ENCODE measurements at places on chromosomes 6 and 20. TPM values are rescaled to one million over a fixed set of nuclear protein-coding genes. Genes with fewer than 3 reads are reported as not detected.

The ARHGAP40 gene
- not detected for total RNA-seq

The TTLL9 gene
- total RNA-seq, result not detected

The EPPIN gene
- total RNA-seq, result not detected

The PHF3 gene
- total RNA-seq, result 59.2 TPM

DNA sequence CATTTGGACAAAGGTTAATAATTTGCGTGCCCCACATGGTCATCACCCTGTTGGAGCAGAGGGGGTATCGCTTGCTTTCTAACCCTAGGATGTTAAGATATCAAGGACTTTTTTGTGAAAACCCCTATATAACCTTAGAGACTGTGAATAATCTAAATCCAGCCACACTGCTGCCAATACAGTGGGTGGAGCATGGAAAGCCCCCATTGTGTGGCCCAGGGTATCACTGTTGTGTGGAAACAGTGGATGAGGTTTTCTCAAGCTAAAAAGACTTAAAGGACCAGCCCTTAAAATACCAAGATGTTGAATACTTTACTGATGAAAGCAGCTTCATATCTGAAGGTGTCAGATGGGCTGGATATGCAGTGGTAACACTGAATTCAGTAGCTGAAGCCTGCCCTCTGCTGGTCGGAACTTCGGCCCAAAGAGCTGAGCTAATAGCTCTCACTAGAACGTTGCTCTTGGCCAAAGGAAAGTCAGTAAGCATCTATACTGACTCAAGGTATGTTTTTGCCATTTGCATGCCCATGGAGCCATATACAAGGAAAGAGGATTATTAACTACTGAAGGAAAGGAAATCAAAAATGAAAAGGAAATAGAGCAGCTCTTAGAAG, 695.2 kb downstream of the PHF3 start:
- DNase-seq, result no peak

The ME1 gene
- total RNA-seq, result 20.8 TPM

The KIF25 gene
- not detected for total RNA-seq

The COL12A1 gene
- 24.2 TPM for total RNA-seq

DNA sequence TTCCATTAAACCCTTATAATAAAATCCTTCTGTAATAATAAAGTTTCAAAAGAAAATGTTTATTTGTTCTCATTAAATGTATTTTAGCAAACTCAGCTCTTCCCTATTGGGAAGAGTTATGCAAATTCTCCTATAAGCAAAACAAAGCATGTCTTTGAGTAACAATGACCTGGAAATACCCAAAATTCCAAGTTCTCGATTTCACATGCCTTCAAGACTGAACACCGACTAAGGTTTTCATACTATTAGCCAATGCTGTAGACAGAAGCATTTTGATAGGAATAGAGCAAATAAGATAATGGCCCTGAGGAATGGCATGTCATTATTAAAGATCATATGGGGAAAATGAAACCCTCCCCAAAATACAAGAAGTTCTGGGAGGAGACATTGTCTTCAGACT, 3.8 kb downstream of the IL17A start:
- DNase-seq, result no peak

- DNase-seq, result no peak
Observed at GRCh38 chr20:22324505-22324904, 259.9 kb downstream of the FOXA2 start.

The SNAP91 gene
- not detected for total RNA-seq

DNA sequence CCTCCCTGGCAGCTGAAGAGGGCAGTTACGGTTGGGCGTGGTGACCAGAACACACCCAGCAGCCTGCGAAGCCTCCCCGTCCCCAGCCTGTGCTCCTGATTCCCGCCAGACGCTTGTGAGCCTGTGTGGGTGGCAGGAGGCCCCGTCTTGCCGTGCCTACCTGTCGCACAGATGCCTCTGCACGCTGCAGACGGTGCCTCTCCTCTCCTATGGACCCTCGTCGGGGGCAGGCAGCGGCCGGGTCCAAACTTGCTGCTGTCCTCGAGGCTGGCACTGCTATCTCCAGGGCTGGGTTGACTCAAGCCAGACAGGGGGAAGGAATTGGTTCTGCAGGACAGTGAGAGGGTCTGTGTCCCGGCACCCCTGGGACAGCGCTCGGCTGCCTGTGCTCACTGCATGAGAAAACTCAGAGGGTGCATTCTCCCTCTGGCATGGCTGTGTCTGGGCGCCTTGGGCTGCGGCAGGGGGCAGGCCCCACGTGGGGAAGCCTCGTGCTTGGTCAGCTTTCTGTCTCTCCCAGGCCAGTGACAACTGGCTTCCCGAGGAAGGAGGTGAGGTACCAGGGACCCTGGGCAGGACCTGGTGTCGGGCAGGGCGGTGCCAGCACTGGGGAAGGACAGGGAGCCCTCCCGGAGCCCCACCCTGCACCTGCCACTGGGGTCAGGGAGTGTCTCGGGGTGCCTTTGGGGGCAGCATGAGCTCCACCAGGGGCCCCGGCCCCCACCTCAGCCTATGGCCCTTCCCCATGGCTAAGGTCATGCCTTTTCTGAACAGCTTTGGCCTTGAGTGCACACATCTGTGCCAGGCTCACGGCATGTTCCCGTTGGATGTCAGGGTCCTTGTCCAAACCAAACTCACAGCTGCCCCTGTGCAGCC, 127.5 kb downstream of the TAF4 start:
- DNase-seq, result peak; percentile 7

The BPIFB2 gene
- total RNA-seq, result not detected

GRCh38 chr6:138404666-138405337, 779 bp downstream of the HEBP2 start:
- DNase-seq, result no peak

The SPATA25 gene
- not detected for total RNA-seq

DNA sequence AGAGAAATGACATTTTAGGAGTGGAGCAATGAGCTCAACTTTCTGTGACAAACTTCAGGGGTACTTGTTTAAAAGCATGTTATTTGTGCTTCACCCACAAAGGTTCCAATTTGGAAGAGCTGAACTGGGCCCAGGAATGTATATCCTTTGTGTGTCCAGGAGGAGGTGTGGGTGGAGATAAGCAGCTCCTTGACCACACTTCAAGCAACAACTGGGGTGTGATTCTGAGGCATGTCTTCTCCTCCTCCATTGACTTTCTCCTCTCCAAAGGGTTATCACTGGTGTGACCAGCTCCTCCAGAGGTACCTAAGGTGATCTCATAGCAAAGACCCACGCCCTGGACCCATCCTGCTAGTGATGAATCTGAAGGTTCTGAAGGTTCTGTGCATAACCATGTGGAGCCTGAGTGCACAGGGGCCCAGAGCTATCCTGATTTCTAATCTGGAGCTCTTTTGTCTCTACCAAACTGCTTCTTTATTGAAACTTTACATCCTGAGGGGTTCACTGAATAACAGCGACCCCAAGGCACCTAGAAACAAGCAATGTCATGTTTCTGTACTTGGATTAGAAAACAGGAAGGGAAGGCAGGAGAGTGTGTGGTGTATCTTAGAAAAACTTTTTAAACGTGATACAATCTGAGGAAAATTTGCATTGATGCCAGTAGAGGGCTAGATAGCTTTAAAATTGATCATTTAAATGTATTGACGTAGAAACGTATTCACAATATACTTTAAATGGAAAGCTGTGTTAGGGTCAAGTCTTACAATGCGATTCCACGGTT, 60.9 kb upstream of the CD93 start:
- DNase-seq, result no peak

The HTR1E gene
- total RNA-seq, result not detected

GRCh38 chr20:61399433-61399832, 147.4 kb downstream of the CDH4 start:
- DNase-seq, result no peak

GRCh38 chr6:153167907-153168306, 36.8 kb upstream of the RGS17 start:
- DNase-seq, result no peak

The KCNQ5 gene
- 19.3 TPM for total RNA-seq

GRCh38 chr20:6715401-6715941, 52.0 kb upstream of the BMP2 start:
- no peak for DNase-seq

- DNase-seq, result no peak
Observed at GRCh38 chr6:91376686-91377085, 789.8 kb upstream of the MAP3K7 start.

The PLEKHG1 gene
- 4.9 TPM for total RNA-seq

GRCh38 chr20:34997131-34997561, 41.5 kb downstream of the MYH7B start:
- DNase-seq, result no peak

The C6orf118 gene
- total RNA-seq, result not detected

DNA sequence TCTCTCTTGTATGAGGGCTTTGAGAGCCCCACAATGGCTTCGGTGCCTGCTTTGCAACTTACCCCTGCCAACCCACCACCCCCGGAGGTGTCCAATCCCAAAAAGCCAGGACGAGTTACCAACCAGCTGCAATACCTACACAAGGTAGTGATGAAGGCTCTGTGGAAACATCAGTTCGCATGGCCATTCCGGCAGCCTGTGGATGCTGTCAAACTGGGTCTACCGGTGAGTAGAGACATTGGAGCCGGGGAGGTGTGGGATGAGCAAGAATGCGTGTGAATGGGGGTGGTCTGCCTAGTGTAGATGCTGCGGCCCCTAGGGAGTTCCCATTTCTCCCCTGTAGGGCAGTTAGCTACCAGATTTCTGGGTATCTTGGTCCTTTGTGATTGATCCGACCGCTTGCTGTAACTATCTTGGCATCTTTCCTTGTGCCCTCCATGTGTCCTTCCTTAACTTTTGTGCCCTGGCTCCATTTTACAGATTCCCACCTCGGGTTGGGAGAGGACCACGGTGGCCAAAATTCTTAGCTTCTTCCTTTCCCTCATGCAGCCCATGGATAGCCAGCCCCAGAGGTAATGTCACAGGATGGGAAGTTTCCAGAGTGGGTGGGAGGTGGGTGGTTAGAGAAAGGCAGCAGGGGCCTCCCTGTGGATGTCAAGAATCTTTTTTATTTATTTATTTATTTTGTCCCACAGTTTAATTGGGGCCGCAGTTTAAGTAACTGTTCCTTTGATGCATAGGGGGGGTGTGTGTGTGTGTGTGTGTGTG, 6.3 kb downstream of the BRD2 start:
- no peak for DNase-seq

DNA sequence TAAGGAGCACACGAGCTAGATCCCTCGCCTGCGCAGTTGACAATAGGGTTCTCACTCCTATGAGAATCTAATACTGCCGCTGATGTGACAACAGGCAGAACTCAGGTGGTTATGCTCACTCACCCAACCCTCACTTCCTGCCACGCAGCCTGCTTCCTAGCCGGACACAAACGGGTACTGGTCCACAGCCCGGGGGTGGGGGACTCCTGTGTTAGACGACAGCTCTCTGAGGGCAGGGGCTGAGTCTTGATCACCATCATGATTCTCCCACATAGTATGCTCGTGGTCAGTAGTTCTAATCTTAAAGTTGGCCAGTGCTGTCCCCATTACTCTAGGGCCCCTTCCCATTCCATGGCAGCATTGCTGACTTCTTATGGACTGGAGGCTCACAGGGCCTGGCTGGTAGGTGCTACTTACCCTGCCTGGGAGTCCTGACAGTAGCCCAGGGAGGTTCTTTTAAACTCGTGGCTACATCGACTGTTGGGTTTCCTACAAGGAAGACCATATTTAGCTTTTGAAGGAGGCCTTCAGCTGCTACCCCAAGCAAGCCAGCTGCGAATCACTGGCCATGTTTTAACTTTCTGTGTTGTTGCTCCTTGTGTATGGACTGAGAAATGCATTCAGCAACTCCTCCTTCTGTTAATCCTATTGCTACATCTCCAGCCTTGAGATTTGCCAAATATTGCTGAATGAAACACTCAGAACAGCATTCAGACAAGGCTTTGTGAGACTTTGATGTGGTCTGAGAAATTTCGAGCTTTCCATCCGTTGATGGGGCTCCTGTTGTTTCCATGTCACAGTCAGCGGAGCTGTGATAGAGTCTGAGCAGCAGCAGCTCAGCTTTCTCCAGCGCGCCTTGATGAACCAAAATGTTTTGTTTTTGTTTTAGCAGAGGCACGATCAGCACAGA, 300.3 kb downstream of the NRN1 start:
- DNase-seq, result no peak

DNA sequence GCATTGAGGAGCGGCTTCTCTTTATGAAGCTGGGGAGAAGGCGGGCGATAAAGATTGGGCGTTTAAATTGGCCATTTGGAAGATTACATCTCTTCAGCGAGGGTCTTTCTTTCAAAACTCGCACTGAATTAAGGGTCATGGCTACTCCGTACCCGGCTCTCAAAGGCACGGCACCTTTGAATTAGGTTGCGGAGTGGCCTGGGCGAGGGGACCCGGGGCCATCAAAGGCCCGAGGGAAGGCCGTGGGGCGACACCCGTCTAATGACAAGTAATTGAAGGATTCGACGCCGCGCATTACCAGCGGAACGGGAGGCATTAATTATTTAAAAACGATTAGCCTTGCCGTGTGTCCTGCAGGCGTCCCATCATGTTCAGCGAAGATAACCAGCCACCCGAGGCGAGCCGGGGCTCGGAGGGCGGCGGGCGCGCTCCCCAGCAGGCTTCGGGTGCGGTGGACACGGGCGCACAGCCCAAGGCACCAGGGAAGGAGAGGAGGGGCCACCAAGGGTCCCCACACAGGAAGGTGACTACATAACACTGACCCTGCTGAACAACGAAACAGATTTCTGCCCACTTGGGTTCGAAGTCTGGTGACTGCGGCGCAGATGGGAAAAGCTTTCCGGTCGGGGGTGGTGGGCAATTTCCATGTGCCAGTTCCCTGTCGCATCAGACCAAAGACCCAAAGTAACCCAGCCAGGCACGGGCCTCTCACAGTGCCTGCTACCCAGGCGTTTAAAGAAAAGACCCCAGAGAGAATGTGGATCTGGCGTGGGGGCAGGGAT, 7.4 kb downstream of the FOXA2 start:
- DNase-seq, result no peak

- no peak for DNase-seq
Observed at GRCh38 chr6:4661391-4661790, 114.8 kb upstream of the CDYL start.

GRCh38 chr6:163170294-163170883, 244.1 kb upstream of the QKI start:
- no peak for DNase-seq

DNA sequence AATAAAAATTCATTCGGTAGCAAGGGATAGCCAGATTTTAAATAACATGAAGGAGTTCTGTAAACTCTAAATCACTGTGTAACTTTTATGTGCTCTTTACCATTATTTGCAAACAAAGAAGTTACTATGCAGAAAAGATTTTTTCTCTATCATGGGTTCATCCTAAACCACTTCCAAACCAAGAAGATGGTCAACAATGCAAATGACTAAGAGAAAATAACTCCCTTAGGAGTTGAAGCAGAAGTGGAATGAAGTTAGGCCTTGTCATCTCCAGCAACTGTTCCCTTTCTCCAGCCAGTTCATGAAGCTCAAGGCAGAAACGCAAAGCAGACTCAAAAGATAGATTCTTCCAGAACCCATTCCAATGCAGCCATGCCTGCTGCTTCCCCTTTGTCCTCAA, 66.0 kb downstream of the MBOAT1 start:
- no peak for DNase-seq

DNA sequence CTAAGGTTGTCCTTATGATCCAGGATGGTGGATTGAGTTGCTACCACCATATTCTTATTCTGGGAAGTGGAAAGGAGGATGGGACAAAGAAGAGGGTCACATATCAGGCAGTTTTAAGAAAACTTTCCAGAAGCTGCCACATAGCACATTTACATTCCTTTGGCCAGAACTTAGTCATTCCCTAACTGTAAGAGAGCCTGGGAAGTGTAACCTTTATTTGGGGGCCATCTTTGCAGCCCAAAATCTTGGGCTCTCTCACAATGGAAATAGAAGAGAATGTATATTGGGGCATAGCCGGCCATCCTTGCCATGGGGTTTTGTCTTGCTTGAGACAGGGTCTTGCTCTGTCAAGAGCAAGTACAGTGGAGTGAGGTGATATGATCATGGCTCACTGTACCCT, 8.4 kb downstream of the ZNF341 start:
- no peak for DNase-seq

The MUC21 gene
- total RNA-seq, result not detected

The SIRPB1 gene
- 4.4 TPM for total RNA-seq

The VARS1 gene
- total RNA-seq, result 39.2 TPM

The GHRH gene
- total RNA-seq, result not detected
